ENCODE measurements at places on chromosomes 12 and 14.

GRCh38 chr14:61385002-61385685 lies 63.8 kb downstream of the PRKCH start:
- peak; percentile 29 for DNase-seq

- peak; percentile 65 for DNase-seq
Observed at GRCh38 chr14:71586131-71586897, 345.9 kb upstream of the RGS6 start.

DNA sequence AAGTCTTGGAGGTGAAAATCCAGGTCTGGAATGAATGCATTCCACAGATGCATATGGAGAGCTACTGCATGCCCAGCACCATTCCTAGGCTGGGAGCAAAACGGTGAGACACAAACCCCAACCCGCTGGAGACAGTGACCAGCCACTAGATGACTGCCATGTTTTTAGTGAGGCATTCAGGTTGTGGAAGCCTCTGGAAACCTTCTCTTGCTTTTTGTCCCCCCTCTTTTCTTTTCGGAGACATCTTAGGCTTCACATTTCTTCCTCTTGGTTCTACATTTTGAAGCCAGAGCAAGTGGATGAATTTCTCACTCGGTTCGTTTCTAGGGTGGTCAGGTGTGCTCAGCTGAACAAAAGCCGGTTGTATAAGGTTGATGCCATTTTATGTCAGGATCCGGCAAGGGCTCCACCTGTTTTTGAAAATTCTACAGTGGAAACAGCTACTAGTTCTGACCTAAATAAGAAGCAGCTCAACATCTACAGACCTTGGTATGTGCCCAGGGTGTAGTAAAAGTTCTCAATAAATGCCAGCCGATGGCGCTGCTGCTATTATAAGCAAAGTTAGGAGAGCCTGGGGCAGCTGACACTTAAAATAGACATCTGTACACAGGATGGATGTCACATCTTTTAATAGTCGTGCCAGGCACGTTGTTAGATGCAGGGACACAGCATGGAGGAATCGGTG lies 1.8 kb upstream of the ZNF839 start:
- DNase-seq: peak; percentile 59

- no peak for DNase-seq
Observed at GRCh38 chr12:58804749-58805148, 115.6 kb downstream of the LRIG3 start.

GRCh38 chr14:94217116-94217515 lies 43.0 kb downstream of the PPP4R4 start:
- DNase-seq: no peak

- no peak for DNase-seq
Observed at GRCh38 chr12:48875944-48876515, 10.4 kb upstream of the RND1 start.

DNA sequence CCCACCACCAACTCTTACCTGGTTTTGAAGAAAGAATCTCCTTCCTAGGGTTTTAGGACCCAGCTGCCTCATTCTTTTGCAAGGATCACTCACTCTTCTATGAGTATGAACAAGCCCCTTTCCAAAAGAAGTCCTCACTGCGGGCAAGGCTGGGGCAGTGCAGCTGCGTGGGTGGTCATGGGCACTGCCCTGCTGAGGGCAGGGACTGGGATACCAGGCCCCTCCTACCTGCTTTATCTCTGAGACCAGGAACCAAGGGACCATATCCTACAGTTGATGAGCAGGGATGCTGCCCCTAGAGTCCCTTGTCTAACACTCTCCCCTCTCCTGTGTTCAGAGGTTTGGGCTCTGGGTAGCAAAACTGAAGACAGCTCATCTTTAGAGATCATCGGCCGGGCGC lies 20.5 kb downstream of the HPD start:
- DNase-seq: no peak

GRCh38 chr14:53848854-53849253 lies 107.8 kb downstream of the BMP4 start:
- DNase-seq: no peak

- no peak for DNase-seq
Observed at GRCh38 chr14:96135285-96135684, 69.4 kb upstream of the BDKRB2 start.

DNA sequence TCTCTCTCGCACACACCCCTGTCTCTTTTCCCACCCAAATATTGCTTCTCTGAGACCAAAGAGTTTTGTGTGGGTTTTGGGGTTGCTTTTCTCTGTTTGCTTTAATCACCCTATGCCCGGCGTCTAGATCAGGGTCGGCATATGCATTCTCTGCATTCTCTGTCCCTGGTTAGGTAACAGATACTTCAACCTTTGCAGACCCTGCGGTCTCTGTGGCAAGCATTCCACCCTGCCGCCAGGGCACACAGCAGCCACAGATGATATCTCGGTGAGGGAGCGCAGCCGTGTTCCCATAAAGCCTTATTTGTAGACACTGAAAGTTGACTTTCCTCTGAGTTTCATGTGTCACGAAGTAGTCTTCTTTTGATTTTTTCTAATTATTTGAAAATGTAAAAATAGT lies 110.4 kb upstream of the FZD10 start:
- DNase-seq: no peak

DNA sequence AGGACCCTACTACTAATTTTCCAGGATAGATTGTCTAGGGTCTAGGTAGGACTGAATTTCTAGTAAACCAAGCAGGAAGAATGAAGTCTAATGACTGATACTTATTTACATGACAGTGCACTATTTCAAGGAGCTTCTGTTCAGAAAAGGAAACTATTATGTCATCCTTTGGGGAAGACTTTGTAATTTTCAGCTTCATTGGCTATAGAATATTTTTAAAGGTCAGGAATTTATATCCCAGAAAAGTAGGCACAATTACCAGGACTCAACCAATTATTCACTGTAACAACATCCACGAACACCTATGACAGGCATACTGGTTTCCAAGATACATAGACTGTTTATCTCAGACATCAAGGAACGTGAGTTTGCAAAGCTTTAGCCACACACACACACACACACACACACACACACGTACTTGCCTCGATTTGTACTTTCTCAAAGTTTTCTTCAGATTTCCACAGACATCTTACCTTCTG lies 23.2 kb downstream of the OR6S1 start:
- no peak for DNase-seq
